Activated CD4-positive, alpha-beta T cell treated with anti-CD3 and anti-CD28 coated beads for 36 hours (primary cell): ENCODE measurements at places on chromosomes 6 and 20.
A peak's percentile ranks its signal among the peaks of the same experiment; 100 is the strongest.

DNA sequence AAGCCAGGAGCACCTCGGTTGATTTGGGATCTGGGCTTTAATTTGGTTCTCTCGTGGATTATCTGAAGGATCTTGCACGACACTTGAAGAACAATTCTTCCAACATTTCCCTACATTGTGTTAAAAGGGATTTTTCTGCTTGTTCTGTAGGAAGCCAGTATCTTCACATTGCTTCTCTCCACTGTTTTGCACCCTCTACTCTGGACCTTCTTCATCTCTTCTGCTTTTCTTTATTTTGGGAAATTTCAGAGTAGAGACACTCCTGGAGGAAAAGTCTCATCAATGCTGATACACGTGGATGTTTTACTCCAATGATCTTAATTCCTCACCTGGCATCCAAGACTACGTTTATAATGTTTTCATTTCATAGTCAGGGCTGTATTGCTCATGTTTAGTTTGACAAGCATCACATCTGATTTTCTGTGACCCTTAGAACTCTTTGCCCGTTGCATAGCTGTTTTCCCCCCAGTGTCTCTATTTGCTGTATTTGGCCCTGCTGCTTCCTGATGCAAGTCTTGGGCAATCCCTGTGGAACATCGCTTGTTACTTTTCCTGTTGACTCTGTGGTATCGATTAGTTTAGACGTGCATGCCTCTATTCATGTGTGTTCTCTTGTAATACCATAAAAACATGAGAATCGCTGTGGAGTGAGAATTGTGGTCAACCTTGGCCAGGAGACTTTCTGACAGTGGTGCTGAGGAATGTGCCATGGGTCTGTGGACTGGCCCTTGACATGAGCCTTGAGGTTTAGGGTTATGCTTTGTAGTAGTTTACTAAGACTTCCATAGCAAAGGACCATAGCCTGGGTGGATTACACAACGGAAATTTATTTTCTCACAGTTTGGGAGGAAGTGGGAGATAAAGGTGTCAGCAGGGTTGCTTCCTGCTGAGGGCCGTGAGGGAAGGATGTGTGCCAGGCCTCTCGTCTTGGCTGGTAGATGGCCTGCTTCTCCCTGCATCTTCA, 12.5 kb downstream of the PLCB1 start:
- no peak overlapping the region for H3K4me3 ChIP-seq
- no peaks in the 10 kb centered on the region for H3K27me3 ChIP-seq
- H3K36me3 ChIP-seq, result no peaks in the 10 kb centered on the region

DNA sequence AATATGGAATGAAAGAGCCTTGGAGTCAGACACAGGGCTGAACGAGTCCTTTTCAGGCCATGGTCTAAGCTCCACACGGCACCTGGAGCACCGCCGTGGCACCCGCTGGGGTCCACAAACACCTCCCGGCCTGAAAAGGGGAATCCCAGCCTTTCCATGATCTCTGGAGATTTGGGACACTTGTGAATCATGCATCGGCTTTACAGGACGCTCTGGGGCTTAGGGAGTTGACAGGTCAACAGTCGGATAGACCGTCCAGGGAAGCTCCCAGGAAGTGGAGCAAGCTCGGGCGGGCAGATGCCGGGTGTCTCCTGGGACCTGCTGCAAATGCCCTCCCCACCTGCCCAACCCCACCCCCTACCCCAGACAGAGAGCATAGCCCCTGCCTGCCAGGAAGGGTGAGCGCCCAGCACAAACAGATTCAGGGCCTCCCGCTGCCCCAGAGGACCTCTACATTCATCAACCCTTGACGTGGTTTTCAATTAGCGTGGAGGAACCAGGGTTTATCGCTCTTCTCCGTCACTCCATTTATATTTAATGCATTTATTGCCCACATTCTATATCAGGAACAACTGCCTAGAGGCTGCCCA, 53.6 kb downstream of the YTHDF1 start:
- H3K27ac ChIP-seq, result no peak overlapping the region
- no peak for DNase-seq
- H3K27me3 ChIP-seq, result peaks cover 2% of the 10 kb centered on the region
- H3K4me3 ChIP-seq, result no peak overlapping the region

GRCh38 chr6:146944809-146945208, 259.4 kb upstream of the STXBP5 start:
- peaks cover 6% of the 10 kb centered on the region for H3K27me3 ChIP-seq
- peaks cover 2% of the 10 kb centered on the region for H3K4me1 ChIP-seq
- no peak for DNase-seq
- no peak overlapping the region for H3K27ac ChIP-seq

DNA sequence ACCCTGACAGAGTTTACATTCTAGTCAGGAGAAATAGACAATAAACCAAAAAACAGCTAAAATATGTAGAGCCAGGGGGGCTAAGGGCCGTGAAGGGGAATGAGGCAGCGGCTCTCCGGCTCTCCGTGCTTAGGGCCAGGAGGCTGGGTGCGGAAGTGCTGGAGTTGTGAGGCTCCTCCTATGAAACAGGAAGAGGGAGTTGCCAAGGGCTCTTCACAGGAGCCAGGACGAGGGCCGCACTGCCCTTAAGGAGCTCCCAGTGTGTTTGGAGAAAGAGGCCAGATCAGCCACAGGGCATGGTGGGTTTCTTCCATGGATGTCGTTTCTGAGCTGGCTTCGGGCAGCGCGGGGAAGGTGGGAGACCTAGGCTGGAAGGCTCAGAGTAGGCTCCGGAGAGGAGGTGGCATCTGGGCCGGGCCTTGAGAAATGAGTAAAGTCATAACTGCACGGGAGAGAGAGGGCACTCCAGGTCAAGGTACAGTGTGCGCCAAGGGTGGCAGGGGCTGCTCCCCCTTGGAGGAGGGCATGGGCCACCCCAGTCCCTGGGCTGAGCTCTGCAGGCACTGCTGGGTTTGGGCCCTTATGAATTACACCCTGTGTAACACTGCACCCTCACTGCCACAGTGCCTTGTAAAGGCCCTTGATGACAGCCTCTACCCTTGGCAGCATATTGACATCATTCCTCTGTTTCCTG, 20.8 kb upstream of the MLN start:
- H3K4me1 ChIP-seq, result no peaks in the 10 kb centered on the region
- H3K36me3 ChIP-seq, result no peaks in the 10 kb centered on the region
- H3K4me3 ChIP-seq, result no peak overlapping the region
- H3K27me3 ChIP-seq, result no peaks in the 10 kb centered on the region
- no peak for DNase-seq

GRCh38 chr20:23142162-23143050, 56.3 kb upstream of the CD93 start:
- DNase-seq, result peak; percentile 32
- peaks cover 25% of the 10 kb centered on the region for H3K4me1 ChIP-seq
- no peak overlapping the region for H3K4me3 ChIP-seq
- peaks cover 8% of the 10 kb centered on the region for H3K27me3 ChIP-seq
- H3K27ac ChIP-seq, result no peak overlapping the region

- H3K4me3 ChIP-seq, result no peak overlapping the region
- H3K4me1 ChIP-seq, result peaks cover 12% of the 10 kb centered on the region
- H3K27ac ChIP-seq, result no peak overlapping the region
These were observed 74.5 kb upstream of the TIAM2 start for GRCh38 chr6:154920495-154921200.

DNA sequence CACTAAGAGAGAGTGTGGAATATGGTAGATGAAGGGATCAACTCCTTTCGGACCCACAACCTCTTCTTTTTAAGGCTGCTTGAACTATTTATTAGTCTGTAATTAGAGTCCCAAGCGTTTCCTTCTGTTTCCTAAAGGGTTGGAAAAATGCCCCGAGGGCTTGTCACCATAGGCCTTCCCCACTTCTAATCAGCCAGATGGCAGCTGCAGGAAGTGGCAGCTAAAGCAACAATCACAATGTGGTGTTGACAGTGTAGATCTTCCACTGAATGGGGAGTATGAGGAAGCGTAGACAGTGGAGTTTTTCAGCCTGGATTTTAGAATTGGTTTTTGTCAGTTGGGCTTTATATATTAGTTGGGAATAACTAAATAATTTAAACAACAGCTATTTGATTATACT, 40.6 kb downstream of the SLC35D3 start:
- DNase-seq, result no peak
- peaks cover 18% of the 10 kb centered on the region for H3K27me3 ChIP-seq
- H3K36me3 ChIP-seq, result no peaks in the 10 kb centered on the region
- H3K4me1 ChIP-seq, result no peaks in the 10 kb centered on the region
- H3K27ac ChIP-seq, result no peak overlapping the region

DNA sequence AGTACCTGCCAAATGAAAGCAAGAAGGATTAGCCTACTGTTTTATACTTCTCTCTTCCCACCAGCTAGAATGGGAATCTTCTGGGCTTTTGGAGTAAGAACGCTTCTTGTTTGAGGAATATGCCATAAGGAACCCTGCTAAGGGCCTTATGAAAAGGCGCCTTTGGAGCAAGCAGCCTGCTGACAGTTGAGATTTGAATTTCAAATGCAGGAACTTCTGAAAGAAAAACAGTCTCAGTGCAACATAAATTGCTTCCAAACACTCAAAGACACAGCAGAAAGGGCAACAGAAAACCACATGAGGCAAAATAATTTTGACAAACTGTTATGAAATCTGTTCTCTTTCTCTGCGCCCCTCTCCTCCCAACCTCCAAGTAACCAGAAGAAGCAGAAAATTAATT, 149.4 kb upstream of the B3GAT2 start:
- no peak for DNase-seq
- H3K4me3 ChIP-seq, result no peak overlapping the region
- no peaks in the 10 kb centered on the region for H3K36me3 ChIP-seq
- no peaks in the 10 kb centered on the region for H3K4me1 ChIP-seq
- peaks cover 8% of the 10 kb centered on the region for H3K27me3 ChIP-seq
- no peak overlapping the region for H3K27ac ChIP-seq

DNA sequence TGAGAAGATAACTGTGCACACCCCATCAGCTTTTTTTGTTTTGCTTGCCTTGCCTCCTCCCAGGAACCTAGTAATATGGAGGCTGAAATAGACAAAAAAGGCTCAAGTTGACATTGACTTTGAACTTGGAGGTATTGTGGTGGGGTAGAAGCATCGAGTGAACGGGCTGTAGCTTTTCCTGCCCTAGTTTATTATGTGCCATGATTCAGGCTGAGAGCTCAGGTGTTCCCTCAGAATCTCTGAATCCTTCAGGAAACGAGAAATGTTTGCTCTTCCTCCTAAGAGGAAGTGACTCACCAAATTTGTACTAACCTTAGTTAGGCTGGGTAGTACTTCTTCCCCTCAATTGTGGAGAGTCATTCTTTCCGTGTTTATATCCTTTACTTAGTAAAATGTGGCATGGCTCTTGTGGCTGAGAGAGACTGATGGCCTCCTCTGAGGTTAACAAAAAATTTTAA, 98.8 kb downstream of the SASH1 start:
- no peaks in the 10 kb centered on the region for H3K36me3 ChIP-seq
- H3K4me3 ChIP-seq, result no peak overlapping the region
- H3K4me1 ChIP-seq, result peaks cover 15% of the 10 kb centered on the region
- peak; percentile 26 for DNase-seq

DNA sequence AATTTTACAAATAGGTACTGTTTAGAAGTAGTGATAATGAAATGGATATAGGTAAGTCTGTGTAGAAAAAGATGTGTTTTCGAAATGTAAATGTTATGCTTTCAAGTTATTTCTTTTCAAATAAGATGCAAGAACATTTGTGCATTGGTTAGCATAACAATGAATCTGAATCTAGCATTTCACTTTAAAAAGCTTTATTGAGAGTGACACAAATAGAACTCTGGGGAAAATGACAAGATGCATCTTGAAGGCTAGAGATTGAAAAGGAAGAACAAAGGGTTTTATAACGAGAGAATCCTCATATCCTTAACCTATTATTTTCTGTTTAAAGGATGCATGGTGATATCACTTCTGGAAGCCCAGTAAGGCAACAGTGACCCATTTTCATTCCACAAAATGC, 639.9 kb upstream of the PTCHD4 start:
- H3K4me3 ChIP-seq, result no peak overlapping the region
- no peak for DNase-seq
- no peaks in the 10 kb centered on the region for H3K4me1 ChIP-seq
- H3K27ac ChIP-seq, result no peak overlapping the region
- H3K27me3 ChIP-seq, result no peaks in the 10 kb centered on the region

- DNase-seq, result no peak
- H3K27ac ChIP-seq, result no peak overlapping the region
- H3K36me3 ChIP-seq, result no peaks in the 10 kb centered on the region
- H3K4me1 ChIP-seq, result no peaks in the 10 kb centered on the region
These were observed 34.9 kb upstream of the CAP2 start for GRCh38 chr6:17358515-17358914.

GRCh38 chr6:26021350-26022131, 58.9 kb downstream of the TRIM38 start:
- H3K27ac ChIP-seq, result peak overlapping the region; percentile 100
- DNase-seq, result peak; percentile 95
- H3K36me3 ChIP-seq, result peaks cover 7% of the 10 kb centered on the region
- H3K4me3 ChIP-seq, result peak overlapping the region; percentile 94
- no peaks in the 10 kb centered on the region for H3K27me3 ChIP-seq
- H3K4me1 ChIP-seq, result peaks cover 46% of the 10 kb centered on the region

DNA sequence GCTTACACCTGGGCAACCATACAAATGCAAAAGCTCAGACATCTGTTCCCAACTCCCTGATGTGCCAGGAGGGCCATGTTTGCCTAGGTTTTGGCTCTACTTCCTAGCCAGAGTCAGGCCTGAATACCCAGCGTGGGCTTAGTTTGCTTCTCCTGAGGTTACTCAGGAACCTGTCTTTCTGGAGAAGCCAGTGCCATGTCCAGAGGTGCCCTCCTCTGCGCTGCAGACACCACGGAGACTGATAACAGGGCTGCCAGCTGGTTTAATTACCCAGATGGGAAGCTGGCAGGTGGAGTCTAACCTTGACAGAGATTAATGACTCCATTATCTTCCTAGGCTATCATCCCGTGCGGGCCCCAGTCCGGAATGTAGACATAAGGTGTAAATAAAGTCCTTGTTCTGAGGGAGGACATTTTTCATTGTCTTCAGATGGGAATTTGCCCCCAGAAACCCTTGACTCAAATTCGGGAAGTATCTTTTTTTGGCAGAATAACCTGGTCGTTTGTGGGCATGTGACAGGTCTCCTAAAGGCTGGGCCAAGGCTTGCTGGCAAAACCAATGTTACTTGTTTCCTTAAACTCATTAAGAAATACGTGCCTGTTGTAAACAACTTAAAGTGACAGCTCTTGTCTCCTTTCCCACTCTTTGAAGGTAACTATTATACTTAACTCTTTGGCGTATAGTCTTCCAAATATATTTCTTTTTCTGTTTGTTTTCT, 29.2 kb upstream of the ZNFX1 start:
- no peak overlapping the region for H3K4me3 ChIP-seq
- no peaks in the 10 kb centered on the region for H3K36me3 ChIP-seq
- H3K27me3 ChIP-seq, result peaks cover 2% of the 10 kb centered on the region
- no peak for DNase-seq

GRCh38 chr6:79269877-79270276, 35.4 kb upstream of the HMGN3 start:
- no peak for DNase-seq
- H3K36me3 ChIP-seq, result no peaks in the 10 kb centered on the region
- no peak overlapping the region for H3K4me3 ChIP-seq
- H3K27ac ChIP-seq, result no peak overlapping the region
- H3K4me1 ChIP-seq, result no peaks in the 10 kb centered on the region
- peaks cover 11% of the 10 kb centered on the region for H3K27me3 ChIP-seq

GRCh38 chr6:130981409-130981808, 81.6 kb downstream of the EPB41L2 start:
- peaks cover 5% of the 10 kb centered on the region for H3K36me3 ChIP-seq
- peaks cover 14% of the 10 kb centered on the region for H3K4me1 ChIP-seq
- no peak for DNase-seq
- H3K27ac ChIP-seq, result no peak overlapping the region
- no peaks in the 10 kb centered on the region for H3K27me3 ChIP-seq
- H3K4me3 ChIP-seq, result no peak overlapping the region
